ENCODE measurements at places on chromosomes 12 and 14.

GRCh38 chr14:74302152-74302628 is 544 bp downstream of the ABCD4 start:
- DNase-seq, result no peak

GRCh38 chr14:75829316-75829715 is 152.5 kb downstream of the TGFB3 start:
- no peak for DNase-seq

- peak; percentile 12 for DNase-seq
Observed at GRCh38 chr14:20327005-20327869, 5.8 kb downstream of the CCNB1IP1 start.

- no peak for DNase-seq
Observed at GRCh38 chr12:68356060-68356695, 24.0 kb upstream of the MDM1 start.

- DNase-seq, result no peak
Observed at GRCh38 chr14:76638841-76639240, 122.4 kb upstream of the VASH1 start.

- no peak for DNase-seq
Observed at GRCh38 chr14:92997343-92998061, 74.6 kb downstream of the CHGA start.

GRCh38 chr12:25929142-25929541 is 29.3 kb upstream of the RASSF8 start:
- DNase-seq, result no peak

DNA sequence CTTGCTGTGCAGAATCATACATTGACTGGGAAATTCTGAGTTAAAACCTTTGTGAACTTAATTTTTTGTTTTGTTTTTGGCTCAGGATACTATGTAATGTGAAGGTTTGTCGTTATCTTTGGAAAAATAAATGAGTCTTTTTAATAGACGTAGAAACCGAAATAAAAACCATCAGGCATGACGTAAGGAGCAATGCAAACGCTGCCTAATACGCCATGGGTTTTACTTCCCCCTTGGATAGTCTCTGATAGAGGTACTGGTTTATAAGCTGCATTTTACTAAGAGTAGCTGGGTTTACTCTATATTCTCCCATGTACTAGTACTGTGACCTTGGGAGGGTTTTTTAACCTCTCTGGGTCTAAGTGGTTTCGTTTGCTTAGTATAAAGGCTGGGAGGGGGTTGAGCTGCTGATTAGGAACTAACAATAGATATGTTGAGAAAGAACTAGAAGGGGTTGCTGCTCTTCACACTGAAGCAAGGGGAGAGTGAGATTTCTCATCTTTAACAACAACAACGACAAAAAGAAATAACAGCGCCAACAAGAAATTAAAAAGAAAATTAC is 66.8 kb upstream of the SLCO1C1 start:
- DNase-seq, result no peak

- DNase-seq, result no peak
Observed at GRCh38 chr12:9730591-9730990, 2.3 kb downstream of the CLECL1 start.

DNA sequence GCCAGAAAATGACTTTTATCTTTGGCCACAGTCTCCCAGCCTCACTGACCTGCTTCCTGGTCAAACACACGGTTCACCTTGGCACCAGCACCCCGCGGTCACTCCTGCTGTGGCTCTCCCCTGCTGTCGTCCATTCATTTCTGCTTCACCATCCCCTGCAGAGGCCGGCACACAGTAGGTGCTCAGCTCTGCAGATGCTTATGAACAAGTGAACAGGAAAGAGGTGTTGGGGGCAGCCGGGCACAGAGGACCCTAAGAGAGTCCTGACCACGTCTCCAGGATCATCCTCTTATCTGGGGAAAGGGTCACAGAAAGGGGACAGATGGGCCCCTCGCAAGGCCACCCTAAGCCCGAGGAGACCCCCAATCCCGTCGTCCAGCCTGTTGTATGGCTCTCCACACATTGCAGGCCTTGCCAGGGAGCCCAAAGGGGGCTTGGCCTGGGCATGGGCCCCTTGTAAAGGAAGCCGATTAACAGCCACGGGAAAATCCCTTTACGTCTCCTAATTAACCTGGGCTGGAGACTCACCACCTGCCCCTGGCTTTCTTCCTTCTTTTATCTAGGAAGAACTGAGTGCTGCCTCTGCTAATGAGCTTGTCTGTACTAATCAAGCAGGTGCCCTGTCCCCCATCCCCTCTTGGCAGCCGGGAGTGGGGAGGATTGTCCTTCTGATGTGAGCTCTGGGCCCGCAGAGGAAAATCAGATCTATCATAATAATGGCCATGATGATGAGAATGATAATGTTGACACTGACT is 119.2 kb downstream of the AACS start:
- no peak for DNase-seq

DNA sequence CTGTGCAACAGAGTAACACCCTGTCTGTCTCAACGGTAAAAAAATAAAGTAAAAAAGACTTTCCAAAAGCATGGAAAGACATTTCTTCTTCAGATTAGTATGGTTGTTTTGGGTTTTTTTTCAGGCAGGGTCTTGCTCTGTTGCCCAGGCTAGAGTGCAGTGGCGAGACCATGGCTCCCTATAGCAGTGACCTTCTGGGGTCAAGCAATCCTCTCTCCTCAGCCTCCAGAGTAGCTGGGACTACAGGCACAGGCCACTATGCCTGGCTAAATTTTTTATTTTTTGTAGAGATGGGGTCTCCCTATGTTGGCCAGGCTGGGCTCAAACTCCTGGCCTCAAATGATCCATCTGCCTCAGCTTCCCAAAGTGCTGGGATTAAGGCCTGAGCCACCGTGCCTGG is 72.8 kb downstream of the KDM2B start:
- DNase-seq, result no peak

- DNase-seq, result no peak
Observed at GRCh38 chr12:132596016-132596415, 14.4 kb downstream of the LRCOL1 start.

GRCh38 chr14:52902971-52903619 is 47.8 kb downstream of the FERMT2 start:
- no peak for DNase-seq

DNA sequence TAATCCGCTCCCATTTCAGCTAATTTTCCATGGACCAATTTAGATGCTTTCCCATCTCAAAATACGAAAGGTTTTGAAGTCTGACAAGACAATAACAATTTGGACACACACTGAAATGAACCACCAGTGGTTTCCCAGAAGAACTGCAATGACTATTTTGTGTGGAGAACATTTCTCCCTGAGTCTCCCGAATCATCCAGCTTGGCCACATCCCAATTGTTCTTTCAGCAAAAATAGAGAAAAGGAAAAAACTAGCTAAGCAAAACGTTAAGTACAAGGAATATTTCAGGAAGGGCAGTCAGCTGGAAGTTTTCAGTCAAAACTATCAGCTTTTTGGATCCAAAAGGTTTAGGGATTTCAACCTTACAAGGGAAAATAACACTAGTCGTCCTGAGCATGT is 390.6 kb downstream of the KCNH5 start:
- DNase-seq, result no peak

DNA sequence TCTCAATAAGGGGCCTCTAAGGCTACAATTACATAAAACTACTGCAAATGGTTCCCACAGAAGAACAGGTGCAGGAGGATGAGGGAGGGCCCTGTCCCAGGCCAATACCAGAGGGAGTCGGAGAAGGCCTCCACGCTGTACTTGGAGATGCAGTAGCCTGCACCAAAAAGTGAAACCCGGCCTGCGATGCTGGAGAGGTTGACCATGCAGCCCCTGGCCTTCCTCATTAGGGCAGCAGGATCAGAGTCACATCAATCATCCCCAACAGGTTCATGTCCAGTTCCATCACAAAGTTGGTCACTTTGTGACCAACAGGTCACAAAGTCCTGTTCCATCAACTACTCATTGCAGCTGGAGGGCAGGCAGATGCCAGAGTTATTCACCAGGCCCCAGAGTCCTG is 23.0 kb downstream of the ZBTB39 start:
- DNase-seq, result no peak

- DNase-seq, result no peak
Observed at GRCh38 chr14:84080944-84081343, 1449.0 kb upstream of the FLRT2 start.

GRCh38 chr12:117835156-117835555 is 133.6 kb downstream of the KSR2 start:
- no peak for DNase-seq

- DNase-seq, result no peak
Observed at GRCh38 chr12:63445224-63445880, 222.9 kb downstream of the DPY19L2 start.

- DNase-seq, result no peak
Observed at GRCh38 chr14:52885230-52885629, 65.6 kb downstream of the FERMT2 start.

GRCh38 chr12:8860165-8860961 is 37.9 kb downstream of the A2ML1 start:
- DNase-seq, result no peak

DNA sequence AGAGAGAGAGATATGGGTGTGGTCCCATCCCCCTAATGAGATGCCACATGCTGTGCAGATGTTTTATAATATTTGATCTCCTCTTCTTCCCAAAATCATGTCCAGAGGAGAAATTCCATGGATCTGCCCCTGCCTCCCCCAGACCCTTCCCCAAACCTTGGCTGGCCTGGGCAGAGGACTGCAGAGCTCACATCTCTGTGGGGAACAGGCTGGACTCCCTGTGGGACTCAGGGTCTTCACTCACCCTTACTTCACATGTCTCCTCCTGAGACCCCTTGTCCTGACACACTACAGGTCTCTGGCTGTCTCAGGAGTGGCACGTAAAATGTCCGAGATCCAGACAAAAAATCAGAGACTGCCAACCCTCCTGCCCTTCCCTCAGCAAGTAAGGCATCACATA is 76.0 kb upstream of the CAPRIN2 start:
- DNase-seq, result no peak

DNA sequence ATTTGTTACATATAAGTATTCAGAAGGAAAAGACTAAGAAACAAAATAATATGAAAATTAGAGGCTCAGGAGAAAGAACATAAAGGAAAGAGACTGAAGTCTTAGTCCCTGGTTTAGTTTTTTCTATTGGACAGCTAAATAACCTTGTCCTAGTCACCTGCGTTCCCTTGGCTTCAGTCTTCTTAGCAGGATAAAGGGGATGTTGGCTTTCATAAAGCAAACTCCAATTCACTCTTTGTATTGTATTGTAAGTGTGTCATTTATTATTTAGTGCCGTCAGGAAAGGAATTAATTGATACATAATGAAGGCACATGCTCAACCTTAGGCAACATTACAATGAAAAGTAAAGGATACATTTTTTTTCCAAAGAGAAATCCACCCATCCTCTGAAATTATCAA is 190.3 kb upstream of the PPFIA2 start:
- no peak for DNase-seq

- DNase-seq, result no peak
Observed at GRCh38 chr12:100904270-100904669, 109.7 kb downstream of the ANO4 start.

DNA sequence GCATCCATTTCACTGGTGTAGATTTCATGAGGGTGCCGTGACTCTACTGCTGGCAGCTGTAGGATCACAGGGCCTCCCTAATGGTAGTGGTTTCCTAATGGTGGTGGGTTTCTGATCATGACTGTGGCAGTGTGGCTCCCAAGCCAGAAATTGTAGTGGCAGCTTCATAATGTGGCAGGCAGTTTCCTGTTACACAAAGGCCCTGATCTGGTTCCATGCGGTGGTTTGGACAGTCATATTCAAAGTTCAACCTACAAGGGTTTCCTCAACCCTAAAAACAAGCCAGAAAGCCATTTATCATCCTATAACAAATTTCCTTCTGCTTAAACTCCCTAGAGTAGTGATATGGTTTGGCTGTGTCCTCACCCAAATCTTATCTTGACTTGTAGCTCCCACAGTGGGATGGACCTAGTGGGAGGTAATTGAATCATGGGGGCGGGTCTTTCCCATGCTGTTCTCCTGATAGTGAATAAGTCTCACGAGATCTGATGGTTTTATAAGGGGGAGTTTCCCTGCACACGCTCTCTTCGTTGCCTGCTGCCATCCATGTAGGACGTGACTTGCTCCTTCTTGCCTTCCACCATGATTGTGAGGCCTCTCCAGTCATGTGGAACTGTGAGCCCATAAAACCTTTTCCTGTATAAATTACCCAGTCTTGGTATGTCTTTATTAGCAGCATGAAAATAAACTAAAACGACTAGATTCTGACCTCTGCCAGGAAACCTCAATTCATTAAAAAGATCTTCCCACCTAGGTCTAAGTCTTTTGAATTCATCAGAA is 257.1 kb downstream of the EFCAB11 start:
- DNase-seq, result peak; percentile 16

DNA sequence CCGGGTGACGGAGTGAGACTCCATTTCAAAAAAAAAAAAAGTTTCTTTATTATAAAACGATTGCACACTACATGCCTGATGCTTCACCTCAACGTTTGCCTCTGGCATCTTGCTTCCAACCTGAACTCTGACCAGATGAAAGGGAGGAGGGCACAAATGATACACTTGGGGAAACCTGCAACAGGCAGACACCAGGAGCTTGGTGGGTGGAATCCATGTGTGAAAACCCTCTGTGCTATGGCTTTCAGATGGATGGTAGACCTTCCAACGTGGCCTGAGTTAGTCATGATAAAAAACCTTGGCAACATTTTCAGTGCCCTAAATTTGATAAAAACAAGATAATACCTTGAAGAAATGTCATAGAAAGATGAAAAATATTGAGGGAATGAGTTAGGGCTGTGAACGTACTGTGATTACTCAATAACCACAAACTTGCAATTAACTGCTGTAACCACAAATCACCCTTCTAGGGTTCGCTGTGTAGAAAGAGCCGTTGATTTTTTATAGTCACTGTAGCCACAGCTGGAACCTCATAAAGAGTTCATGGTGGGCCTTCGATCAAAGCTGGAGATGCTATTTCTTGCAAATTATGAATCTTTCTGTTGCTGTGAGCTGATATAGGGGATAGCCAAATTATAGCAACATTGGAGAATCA is 26.1 kb upstream of the GZMB start:
- DNase-seq, result peak; percentile 29

- peak; percentile 10 for DNase-seq
Observed at GRCh38 chr12:59597385-59597781, 1.6 kb downstream of the SLC16A7 start.

- DNase-seq, result no peak
Observed at GRCh38 chr12:110271015-110271414, 10.0 kb upstream of the ATP2A2 start.

DNA sequence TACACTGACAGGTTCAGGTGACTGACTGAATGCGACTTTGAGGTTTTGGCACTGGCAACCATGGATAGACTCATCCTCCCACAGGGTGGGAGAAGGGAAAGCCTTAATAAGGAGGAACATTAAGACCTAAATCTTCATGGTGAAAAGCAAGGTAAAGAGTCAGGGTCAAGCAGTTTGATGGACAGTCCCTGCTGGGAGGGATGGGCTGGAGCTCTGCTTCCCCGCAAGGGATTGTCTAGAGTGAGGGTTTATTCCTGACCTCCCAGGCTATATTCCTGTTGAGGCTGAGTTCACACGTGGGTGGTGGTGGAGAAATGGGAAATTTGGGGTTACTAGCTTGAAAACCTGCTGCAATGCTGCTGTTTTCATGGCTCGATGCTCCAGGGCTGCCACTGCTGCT is 9.4 kb upstream of the STAC3 start:
- DNase-seq, result no peak

GRCh38 chr14:26206640-26207039 is 391.2 kb downstream of the NOVA1 start:
- DNase-seq, result no peak
